ENCODE measurements at places on chromosomes 2 and 18. TPM values are rescaled to one million over a fixed set of nuclear protein-coding genes. Genes with fewer than 3 reads are reported as not detected.
A peak's percentile ranks its signal among the peaks of the same experiment; 100 is the strongest.

GRCh38 chr2:170744248-170745002, 25.8 kb upstream of the ERICH2 start:
- DNase-seq, result no peak

GAREM2 gene
- 12.8 TPM for total RNA-seq

STK17B gene
- total RNA-seq, result 0.68 TPM

DNA sequence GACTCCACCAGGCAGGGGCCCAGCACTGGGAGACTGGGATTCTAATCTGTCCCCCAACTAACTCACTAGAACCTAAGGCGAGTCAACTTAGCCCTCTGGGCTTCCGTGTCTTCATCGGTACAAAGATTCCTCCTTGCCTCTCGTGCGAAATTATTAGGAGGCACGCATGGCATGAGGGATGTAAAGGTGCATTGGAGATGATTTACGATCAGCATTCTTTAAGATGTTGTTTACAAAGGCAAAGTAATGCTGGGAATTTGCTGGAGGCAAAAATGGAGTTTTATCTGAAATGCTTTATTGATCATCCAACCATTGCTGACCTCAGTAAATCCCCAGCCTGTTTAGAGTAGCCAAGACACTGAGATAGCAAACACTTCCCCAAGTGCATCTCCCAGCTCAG, 171.8 kb upstream of the KLHL29 start:
- no peak for DNase-seq

KCNG2 gene
- 3.8 TPM for total RNA-seq

DNA sequence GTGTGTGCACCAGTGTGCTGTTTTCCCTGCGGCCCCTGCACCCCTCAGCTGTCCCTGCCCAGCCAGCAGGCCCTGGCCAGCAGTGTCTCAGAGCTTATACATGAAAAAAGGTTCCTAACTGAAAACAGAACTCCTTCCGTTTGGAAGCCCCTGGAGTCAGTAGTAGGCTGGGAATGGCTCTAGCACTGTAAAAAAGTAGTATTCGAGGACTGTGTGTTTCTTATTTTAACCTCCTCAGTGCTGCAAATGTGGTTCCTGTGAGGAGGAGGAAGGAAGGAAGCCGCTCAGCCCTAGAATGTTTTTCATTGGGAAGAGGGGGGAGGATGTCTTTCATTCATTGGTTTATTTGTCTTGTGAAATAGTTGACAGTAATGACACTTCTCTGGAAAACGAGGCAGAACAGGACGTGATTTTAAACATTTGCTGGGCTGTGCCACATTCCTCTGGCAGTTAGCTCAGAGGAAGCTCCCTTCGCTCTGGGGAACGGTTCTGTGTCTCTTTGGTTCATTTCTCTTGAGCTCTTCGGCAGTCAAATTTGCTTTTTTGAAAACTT, 103.5 kb downstream of the SPTBN1 start:
- DNase-seq, result peak; percentile 30

CCDC68 gene
- total RNA-seq, result not detected

CTAGE1 gene
- total RNA-seq, result not detected

DNA sequence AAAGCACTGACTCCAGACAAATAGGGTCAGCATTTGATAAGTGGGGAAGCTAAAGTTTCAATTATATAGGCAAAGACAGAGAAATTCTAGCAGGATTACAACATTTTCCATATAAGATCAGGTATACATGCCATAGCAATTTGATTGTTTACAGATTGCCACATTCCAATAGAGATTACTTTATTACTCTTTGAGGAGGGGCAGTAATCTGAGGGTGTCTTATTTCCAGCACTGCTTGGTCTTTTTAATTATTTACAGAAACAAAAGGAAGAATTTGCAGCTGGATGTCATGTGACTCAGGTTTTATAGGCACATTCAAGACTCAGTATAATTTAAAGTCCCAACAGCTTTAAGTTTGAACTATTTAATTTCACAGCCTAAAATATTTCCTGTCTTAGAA, 42.5 kb upstream of the GPR39 start:
- no peak for DNase-seq

DNA sequence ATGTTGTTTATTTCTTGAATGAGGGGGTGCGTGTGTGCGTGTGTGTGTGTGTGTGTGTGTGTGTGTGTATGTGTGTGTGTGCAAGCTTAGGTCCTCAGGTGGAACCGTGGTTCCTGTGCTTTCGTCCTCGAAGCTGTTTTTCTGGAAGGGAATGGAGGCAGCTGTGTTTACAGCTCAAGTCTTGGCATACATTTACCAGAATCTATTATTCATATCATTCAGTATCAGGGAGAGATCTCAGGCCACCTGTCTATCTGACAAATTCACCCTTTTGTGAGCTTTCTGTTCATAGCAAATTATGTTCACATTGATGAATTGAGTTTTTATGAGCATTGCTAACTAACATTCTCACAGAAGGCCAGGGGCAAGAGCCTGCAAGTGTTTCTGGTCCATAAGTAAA, 550.4 kb downstream of the ARHGAP15 start:
- DNase-seq, result no peak

GRCh38 chr2:57877811-57878170, 168.8 kb upstream of the VRK2 start:
- no peak for DNase-seq

LRP2 gene
- total RNA-seq, result not detected

ANKAR gene
- 8.1 TPM for total RNA-seq

DNA sequence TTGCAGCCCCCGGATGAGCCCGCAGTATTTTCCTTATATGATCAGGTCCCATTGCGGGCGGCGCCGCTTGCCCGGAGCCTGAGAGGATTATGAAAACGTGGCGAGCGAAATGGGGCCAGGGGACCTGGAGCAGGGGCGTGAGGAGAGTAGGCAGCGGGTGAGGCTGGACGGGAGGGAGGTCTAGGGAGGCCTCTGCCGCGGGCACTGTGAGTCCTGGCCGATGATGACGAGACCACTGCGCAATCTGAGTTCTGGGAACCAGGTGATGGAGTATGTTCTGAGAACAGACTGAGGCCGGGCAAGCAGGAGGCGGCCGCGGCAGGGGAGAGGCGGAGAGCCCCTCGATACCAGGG, 790 bp upstream of the ACAA2 start:
- no peak for DNase-seq
